ENCODE measurements at places on chromosomes 2 and 18. TPM values are rescaled to one million over a fixed set of nuclear protein-coding genes. Genes with fewer than 3 reads are reported as not detected.

Gene KIAA2012
- total RNA-seq, result not detected

Gene LIMS4
- total RNA-seq, result 4.5 TPM

Gene CENPO
- 2.3 TPM for total RNA-seq

Gene SS18
- total RNA-seq, result 42.4 TPM

Gene SERPINB11
- total RNA-seq, result not detected

Gene FOXD4L1
- not detected for total RNA-seq

Gene RAPGEF4
- total RNA-seq, result 12.6 TPM

Gene TRIM43
- total RNA-seq, result not detected

Gene ST8SIA5
- total RNA-seq, result 23.3 TPM

Gene PTPRM
- total RNA-seq, result 132 TPM

Gene STAMBP
- 37.4 TPM for total RNA-seq

Gene CASP8
- 4.5 TPM for total RNA-seq

Gene CTNNA2
- total RNA-seq, result 0.13 TPM

Gene FBXO15
- total RNA-seq, result 0.51 TPM

Gene MAP3K19
- not detected for total RNA-seq

Gene SH3RF3
- total RNA-seq, result 11.2 TPM

Gene ICA1L
- total RNA-seq, result 5.7 TPM

Gene KIF5C
- total RNA-seq, result 0.73 TPM

Gene PRKAG3
- 0.13 TPM for total RNA-seq

Gene ERMN
- total RNA-seq, result not detected

Gene CCDC150
- total RNA-seq, result 1.5 TPM

Gene SLC5A7
- total RNA-seq, result not detected

Gene C2orf80
- total RNA-seq, result not detected

Gene MAPRE3
- total RNA-seq, result 43.1 TPM

Gene SMYD1
- 295 TPM for total RNA-seq

Gene UCN
- total RNA-seq, result 2.1 TPM

Gene SNORC
- total RNA-seq, result 1.1 TPM

Gene EFEMP1
- 48.5 TPM for total RNA-seq

Gene SRD5A2
- not detected for total RNA-seq

Gene ANKRD12
- 66.6 TPM for total RNA-seq

Gene FOXI3
- not detected for total RNA-seq

Gene POTEF
- not detected for total RNA-seq

Gene UGT1A8
- not detected for total RNA-seq

Gene PROC
- not detected for total RNA-seq

Gene GKN1
- total RNA-seq, result not detected

Gene SNED1
- total RNA-seq, result 9.7 TPM

Gene SP100
- total RNA-seq, result 46.3 TPM

Gene GCG
- total RNA-seq, result not detected

Gene LYPD1
- 3.3 TPM for total RNA-seq

Gene TXNL4A
- 96.5 TPM for total RNA-seq

Gene RELCH
- 21.0 TPM for total RNA-seq
